ENCODE measurements at places on chromosomes 12 and 14.
A peak's percentile ranks its signal among the peaks of the same experiment; 100 is the strongest.

DNA sequence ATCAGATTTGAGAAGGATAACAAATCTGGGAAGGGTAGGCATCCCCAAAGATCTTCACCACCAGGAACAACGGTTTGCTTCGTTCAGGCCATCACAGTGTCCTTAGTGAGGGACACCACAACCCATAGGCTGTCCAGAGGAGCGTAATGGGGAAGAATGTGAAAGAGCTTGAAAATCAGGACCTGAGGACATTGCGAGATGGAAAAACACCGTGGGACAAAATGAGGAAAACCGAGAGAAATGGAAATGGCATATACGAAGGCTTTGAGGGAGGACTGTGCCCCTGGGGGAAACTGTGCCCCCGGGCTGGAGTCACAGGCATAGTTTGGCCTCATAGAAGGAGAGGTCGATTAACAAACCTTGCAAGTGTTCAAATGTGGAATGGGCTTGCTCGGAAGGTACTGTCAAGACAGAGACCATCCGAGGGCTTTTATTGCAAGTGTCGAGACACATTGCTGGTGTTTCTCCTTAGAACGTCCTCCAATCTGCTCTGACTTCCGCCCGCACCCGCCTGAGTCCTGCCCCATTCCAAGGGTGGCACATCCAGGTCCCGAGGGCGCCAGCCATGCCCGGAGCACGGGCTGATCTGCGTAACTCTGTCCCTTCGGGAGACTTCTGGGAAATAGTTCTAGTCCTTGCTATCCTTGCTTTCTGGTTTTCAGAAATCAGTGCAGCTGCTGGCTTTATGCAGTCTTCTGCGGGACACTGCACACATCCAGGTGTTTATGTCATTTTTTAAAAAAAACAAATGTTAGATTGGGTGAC, 885 bp upstream of the PALS1 start:
- peak; percentile 60 for DNase-seq

DNA sequence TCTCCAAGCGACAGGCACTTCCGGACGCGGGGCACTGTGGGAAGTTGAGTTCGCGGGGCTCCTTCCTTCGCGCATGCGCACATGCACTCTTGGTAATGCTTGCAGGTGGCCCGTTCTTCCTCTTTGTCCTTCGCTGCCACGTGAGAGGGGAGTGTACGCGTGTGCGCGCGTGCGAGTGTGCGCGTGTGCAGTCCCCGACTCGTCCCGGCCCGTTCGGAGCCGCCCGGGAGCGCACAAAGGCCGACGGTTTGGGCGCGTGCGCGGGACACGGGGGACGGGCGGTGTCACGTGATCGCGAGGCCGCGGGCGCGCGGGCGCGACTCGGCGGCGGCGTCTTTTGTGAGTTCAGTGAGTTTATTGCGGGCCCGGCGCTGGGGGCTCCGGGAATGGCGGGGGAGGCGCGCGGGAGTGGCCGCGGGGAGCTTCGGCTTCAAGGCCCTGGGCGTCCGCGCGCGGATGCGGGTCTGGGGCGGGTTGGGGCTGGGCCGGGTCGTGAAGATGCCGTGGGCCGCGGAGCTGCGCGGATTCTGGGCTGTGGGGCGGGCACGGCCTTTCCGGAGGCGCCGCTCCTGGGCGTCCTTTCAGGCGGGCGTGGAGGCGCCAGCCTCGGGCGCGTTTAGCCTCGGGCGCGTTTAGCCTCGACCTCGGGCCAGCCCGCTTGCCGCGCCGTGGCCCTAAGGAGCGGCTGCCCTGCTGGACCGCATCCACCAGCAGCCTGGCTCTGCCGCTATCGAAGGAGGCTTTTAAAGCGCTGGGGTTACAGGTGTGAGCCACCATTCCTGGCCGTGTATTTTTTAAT, at the start of gene ZNF84:
TSS of gene ZNF84 (plus strand) at position 303 of the 799 bp plus-strand sequence. CDS start 3,959 bp downstream, outside the sequence.
- peak; percentile 97 for DNase-seq

- DNase-seq = no peak
Measured at GRCh38 chr12:104911942-104912341, 46.1 kb downstream of the SLC41A2 start.

- DNase-seq = no peak
Measured at GRCh38 chr12:15716581-15716980, 72.6 kb downstream of the EPS8 start.

DNA sequence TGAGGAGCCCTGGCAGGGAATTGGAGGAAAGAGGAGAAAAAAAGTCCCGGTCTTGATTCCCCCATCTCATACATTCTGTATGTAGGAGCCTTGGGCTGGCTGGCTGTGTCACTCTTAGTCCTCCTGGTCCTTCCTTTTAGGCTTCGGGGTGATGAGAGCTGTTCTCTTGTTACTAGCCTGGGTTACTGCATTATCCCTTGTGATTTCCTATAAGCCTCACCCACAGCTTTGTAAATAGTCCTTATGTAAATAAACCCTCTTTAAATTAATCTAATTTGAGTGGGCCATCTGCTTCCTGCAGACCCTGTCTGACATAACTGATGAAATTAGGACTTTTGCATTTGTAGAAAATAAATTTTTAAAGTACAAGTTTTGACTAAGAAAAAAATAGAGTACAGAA, 19.2 kb downstream of the DNM1L start:
- no peak for DNase-seq

DNA sequence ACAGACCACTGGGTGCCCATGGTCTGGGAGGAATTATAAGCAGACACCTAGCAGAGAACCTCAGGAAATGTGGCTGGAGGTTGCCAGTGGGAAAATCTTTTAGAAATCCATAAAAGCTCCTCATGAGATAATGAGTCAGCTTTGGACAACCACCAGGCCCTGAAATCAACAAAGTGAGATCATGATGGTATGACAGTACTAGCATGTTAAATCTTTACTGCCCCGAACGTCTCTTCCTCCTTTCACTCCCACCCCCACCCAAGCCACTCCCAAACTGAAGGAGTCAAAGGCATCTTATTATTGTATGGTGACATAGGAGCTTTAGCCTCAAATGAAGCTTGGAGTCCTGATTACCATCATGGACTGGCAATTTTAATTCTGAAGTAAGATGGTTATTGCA, 240.0 kb downstream of the DIO2 start:
- no peak for DNase-seq

GRCh38 chr12:39003541-39004155, 98.3 kb upstream of the CPNE8 start:
- peak; percentile 4 for DNase-seq

- DNase-seq = peak; percentile 69
Measured at GRCh38 chr12:90102957-90103652, 394.5 kb upstream of the ATP2B1 start.
